ENCODE measurements at places on chromosomes 5 and 9.

DNA sequence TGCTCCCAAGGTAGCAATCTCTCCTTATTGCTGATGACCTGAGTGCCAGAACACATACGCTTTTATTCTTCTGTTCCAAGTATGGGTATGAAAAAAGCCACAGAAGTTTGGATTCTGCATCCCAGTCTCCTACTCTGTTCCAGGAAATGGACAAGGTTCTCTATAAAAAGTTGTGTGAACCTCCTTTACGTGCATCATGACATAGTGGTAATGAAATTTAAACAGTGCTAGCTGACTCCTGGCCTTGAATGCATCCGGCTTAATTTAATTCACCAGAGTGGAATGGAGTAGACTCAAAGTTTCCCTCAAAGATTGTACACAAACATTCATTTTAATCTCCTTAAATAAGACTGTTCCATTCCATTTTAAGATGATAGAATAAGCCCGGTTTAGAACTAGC lies 68.9 kb downstream of the LURAP1L start:
- DNase-seq = no peak

- no peak for DNase-seq
Measured at GRCh38 chr5:151208481-151208914, 15.4 kb downstream of the CCDC69 start.

DNA sequence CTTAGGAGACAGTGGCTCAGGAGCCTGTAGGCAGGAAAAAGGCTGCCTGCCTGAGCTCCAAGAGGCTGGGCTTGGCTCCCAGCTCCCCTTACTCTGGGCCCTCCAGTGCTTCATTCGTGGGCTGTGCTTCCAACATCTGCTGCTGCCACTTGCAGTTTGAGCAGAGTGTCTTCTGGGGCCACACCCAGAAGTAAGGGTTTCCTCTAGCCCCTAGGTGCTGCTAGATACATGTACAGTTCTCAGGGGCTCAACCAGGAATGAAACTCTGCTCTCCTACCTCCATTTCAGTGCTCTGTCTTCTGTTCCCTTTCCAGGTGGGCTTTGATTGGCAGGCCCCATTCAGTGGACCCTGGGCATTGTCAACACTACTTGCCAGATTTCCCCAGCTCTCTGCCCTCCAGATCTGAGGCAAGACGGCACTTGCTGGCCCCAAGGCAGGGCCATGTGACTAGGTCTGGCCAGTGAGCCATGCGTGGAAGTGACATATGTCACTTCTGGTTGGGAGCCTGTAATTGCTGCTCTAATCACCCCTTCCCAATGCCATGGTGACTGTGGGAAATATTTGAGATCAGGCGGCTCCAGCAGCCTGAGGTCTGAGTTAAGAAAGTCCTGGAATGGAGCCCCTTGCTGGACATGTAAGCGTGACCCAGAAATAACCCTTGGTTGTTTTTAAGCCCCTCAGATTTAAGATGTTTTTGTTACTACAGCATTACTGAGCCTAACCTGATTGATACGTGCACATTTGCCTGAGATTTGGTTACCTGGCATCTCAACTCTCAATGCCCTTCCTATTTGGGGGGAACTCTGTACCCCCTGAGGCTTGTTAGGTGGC lies 9.4 kb upstream of the BOD1 start:
- DNase-seq = no peak

GRCh38 chr9:120474591-120475243 lies 105.2 kb downstream of the CDK5RAP2 start:
- no peak for DNase-seq

DNA sequence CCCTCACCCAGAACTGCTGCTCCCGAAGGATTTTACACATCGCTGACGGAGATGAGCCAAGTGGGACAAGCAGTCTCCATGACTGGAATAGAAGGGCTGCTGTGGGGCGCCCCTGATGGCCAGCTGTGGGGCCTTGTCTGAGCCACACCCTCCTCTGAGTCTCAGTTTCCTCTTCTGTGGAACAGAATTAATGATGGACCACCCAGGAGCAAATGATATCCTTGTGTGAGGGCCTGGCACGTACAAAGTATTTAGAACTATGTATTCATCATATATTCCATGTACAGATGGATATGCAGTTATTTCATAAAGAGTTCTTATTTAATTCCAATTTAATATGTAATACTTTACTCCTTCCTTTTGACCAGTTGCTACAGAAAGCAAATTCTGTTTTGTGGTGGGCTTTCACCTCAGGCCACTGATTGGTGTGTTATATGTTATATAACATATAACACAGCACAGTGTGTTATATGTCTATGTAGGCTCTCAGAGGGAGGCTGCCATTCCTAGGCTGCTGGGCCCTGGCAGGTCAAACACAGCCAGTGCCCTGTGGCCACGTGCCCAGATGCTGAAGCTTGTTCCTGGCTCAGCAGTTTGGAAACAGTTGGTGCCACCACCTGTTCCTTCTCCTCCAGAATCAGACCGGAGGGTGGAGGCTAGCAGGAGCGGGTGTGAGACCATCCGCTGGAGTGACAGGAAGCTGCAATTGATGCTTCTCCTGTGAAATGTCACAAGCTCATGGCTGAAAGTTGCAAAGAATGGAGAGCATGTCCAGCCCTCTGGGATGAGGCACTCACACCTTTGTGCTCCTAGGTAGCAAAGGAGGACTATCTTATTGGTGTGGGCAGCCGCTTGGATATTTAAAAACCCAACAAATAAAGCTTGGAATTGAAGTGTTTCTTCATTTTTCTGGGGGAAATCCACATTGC lies 4.4 kb upstream of the FGD3 start:
- DNase-seq = no peak

GRCh38 chr5:154265197-154265773 lies 74.8 kb downstream of the GALNT10 start:
- DNase-seq = no peak

DNA sequence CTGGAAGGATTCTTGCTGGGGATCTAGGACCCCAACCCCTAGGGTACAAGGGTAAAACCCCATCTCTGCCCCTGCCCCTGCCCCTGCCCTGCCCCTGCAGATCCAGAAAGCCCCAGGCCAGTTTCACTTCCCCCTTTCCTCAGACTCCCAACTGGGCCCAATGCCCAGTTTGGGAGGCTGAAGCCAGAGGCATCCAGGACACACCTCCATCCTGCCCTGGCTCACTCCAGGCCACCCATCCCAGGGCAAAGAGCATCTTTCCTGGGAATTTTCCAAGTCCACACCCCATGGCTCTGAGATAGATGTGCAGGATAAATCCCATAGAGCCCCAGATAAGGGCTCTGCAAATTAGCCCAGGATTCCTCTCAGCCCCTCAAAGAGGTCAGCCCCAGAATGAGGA lies 17.4 kb downstream of the CNTFR start:
- DNase-seq = no peak

- no peak for DNase-seq
Measured at GRCh38 chr5:58912116-58912515, 329.2 kb downstream of the RAB3C start.

DNA sequence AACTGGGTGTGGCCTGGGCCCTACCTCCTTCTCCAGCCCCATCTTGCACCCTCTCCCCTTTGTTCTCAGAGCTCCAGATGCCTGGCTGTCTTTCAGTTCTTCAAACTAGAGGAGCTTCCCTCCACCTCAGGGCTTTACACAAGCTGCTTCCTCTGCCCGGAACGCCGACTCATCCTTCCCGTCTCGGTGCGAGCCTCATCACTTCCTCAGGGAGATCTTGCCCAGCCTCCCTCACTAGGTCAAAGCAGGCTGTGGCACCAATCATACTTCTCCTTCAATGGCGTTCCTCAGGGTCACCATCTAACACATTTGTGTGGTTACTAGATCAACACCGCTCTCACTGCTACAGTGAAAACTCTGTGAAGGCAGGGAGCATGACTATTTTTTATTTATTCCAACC lies 56.2 kb upstream of the ZSWIM6 start:
- DNase-seq = no peak

- no peak for DNase-seq
Measured at GRCh38 chr5:179986328-179986727, 78.6 kb upstream of the TBC1D9B start.

DNA sequence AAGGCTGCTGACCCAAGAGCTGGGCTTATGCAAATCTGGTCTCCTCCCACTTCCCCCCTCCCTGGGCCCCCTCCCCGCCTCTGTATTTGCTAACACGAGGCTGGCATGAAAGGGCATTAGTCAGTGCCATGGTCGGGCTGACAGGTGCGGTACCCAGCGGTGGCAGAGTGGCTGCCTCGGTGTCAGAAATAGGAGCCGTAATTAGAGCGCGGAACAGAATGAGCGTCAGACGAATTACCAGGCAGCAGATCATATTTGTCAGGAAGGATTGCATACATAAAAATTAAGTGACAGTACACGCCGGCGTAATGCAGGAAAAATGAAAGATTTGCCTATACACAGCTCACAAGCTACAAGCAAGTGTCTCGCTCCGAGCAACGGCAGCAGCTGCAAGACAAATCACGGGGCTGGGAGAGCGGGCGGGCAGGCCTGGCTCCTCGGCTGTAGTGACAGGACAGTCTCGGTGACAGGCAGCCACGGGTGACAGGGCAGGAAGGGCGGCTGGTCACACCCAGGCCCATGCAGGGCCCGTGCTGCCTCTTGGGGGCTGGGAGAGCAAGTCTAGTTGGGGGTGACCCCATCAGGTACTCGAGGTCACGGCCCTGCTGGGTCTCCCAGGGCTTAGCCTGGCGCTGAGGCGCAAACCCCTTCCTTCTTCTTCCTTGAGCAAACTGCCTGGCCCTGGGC lies 72.4 kb downstream of the NEK6 start:
- no peak for DNase-seq

DNA sequence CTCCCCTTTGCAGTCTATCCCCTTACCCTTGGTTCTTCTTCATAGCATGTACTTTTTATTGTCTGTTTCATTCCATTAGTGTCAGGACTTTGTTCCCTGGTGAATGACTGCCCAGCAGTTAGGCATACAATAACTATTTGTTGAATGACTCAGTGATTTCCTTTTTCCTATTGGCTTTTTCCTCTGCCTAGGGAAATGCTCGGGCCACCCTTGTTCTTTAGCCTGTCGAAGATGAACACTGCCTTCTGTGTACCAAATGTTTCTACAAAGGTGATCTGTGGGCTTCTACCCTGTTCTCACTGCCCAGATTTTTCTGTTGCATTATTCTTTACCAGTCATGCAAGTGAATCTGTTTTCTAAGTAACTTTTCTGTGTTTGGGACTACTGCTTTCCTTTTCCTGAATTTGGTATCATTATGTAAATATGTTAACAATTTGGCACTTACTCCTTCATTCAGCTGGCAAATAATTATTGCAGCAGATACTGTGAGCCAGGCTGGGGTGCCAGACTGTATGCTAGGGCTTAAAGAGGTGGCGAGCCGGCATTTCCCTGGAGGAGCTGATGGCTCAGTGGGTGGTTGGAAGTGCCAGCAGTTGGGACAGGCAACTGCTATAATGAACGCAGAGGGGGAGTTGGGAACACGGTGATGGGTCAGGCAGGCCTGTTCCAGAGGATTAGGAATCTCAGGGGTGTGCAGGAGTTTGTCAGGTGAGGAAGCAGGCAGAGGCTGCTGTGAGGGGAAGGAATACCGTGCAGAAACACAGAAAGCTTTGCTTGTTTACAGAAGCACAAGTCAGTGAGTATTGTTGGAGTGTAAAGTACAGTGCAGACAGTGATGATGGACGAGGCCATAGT lies 30.6 kb downstream of the KDM4C start:
- DNase-seq = no peak

GRCh38 chr9:7298123-7298522 lies 501.5 kb downstream of the DMAC1 start:
- DNase-seq = no peak

GRCh38 chr5:123107343-123108244 lies 18.6 kb downstream of the PRDM6 start:
- no peak for DNase-seq

DNA sequence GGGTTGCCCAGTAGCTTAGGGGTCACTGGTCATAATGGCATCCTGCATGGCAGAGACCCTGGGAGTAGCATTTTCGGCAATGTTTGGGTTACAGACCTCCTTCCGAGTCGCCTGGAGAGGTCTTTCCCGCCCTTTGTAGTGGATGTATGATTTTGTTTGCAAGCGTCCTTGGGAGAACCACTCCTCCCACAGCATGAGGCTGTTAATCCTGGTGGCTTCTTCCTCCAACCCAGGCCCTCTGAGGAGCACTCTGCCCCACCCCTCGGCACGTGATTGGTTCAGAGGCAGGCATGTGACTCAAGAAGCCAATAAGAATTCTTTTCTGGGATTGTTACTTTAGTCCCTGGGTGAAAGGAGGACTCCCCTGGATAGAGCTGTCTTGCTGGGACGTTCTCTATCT lies 30.2 kb upstream of the GRHPR start:
- no peak for DNase-seq

DNA sequence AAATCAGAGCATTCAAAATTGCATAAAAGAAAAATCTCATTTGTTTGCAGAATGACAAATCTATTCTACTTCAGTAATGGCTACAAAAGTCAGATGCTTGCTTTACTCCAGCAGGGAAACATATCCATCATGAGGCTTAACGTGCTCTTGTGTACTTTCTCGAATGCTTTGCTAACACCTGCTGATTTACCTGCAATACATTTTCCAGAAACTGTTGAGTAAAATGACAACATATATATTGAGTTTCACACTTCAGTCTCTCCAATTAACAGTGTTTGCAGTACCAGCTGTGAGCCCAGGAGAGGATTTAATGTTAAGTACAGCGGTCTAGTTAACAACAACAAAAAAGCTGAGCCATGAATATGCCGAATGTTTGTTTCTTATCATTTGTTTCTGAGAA lies 391.5 kb upstream of the SMC2 start:
- DNase-seq = no peak

GRCh38 chr5:65305913-65306312 lies 175.8 kb downstream of the ADAMTS6 start:
- no peak for DNase-seq

- no peak for DNase-seq
Measured at GRCh38 chr9:128821584-128822406, 3.5 kb downstream of the ENDOG start.

DNA sequence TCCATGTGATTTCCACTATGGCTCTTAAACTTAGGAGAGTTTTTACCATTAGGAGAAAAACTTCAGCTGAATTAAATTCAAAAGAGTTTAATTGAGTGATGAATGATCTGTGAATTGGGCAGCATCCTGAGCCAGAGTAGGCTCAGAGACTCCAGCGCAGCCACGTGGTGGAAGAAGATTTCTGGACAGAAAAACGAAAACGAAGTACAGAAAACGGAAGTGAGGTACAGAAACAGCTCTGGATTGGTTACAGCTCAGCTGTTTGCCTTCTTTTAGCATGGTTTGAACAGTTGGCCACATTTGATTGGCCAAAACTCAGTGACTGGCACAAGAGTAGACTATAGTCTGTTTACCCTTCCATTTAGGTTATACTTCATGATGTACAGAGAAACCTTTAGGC lies 69.2 kb upstream of the PLPP1 start:
- DNase-seq = no peak
